ENCODE measurements at places on chromosomes 1 and 21.

- DNase-seq = no peak
Observed at GRCh38 chr1:179598631-179599030, 7.0 kb downstream of the TDRD5 start.

DNA sequence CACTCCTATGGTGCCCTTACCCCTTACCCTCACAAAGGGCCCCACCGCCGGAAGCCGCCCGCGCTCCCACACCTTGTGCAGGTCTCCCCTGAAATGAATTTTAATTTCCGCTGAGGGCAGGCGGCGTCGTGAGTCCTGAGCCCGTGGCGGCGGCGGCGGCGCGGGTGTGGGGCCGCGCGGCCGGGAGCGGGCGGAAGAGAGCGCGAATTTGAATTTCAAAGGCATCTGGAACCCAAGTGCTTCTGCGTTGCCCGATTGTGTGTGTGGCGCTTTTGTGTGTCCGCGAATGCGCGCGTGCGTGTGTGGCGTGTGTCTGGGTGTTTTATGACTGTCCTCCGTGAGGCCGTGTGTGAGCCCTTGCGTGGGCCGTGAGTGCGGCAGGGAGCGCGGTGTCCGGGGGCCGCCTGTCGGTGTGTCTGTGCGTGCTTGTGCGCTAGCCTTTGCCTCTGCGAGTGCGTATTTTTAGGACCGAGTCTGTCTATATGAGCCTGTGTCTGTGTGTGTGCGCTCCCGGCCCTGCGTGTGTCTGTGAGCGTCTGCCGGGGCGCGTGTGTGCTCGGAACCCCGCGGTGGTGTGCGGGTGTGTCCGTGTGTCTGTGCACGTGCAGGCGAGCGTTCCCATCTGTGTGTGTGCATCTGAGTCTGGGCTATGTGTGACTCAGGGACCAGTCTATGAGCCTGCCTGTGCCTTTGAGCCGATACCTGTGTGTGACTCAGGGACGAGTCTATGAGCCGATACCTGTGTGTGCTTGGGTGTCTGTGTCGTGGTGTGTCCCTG lies 7.9 kb upstream of the ADGRB2 start:
- DNase-seq = no peak

DNA sequence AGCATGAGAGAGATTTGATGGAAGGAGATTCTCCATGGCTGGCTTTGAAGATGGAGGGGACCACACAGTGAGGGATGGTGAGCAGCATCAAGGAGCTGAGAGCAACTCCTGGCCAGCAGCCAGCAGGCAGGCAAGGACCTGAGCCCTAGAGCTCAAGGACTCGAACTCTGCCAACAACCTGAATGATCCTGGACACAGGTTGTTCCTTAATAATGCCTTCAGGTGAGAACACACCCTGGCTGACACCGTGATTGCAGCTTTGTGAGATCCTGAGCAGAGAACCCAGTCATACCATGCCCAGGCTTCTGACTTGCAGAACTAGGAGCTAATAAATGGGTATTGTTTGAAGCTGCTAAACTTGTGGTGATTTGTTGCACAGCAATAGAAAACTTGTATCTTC lies 183.1 kb downstream of the LMX1A start:
- DNase-seq = no peak

GRCh38 chr1:2506901-2507565 lies 19.4 kb downstream of the PANK4 start:
- DNase-seq = no peak

DNA sequence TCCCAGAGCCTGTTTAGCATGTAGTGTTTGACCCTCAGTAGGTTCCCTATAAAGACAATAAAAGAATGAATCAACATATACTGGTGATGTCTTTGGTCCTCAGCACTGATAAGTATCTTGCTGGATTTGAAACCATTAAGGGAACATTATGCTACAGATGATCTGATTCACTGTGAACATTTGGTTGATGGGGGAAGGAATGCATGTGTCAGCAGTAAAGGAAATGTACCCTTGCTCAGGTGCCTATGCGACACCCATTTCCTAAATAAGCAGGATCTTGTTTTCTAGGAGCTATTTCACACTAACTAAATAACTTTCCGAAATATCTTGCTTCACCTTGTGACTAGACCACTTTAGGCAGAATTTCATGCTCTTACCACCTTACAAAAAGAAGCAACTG lies 13.0 kb downstream of the TEX38 start:
- no peak for DNase-seq

DNA sequence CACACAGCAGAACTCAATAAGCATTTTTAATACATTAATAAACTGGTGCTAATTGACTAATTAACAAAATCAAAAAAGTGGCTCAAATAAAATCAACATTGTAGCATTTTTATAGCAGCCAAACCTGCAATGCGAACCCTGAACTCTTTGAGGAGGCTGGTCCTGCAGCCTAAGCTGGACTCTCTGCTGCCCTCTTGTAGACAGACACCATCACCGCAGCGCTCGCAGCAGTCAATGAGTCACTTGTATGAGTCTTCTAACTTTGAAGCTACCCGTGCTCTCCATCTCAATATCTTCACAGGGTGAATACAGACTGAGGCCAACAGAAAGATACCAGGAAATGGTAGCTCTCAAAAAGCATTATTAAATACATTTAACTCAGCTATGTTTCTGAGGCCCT lies 9.7 kb upstream of the KRTAP7-1 start:
- no peak for DNase-seq

DNA sequence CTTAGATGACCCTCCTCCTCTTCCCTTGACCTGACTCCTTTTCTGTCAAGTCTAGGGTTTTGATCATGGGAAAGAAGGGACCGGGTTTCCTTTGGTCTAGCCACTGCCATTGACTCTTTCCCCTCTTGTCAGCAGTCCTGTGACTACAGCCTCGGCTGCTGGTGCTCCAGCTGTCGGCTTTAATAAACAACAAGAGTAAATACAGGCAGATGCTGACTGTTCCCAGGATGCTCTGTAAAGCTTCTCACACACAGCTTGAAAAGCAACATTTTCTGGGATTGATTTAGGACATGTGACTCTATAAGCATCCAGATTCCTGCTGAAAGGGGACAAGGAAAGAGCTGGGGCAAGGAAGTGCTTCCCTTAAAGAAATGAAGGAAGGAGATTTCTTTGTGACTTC lies 53.5 kb upstream of the CTTNBP2NL start:
- DNase-seq = no peak

- DNase-seq = no peak
Observed at GRCh38 chr1:210477328-210477924, 148.7 kb downstream of the HHAT start.

- DNase-seq = peak; percentile 70
Observed at GRCh38 chr1:235093696-235094592, 34.7 kb downstream of the TOMM20 start.

- DNase-seq = no peak
Observed at GRCh38 chr1:90335558-90335957, 340.6 kb downstream of the ZNF326 start.

All from bone marrow (tissue), 2 donors.